ENCODE measurements at places on chromosomes 5 and 9. TPM values are rescaled to one million over a fixed set of nuclear protein-coding genes. Genes with fewer than 3 reads are reported as not detected.

The CCDC69 gene
- 5.5 TPM for total RNA-seq

The SMIM33 gene
- total RNA-seq: not detected

The ECM2 gene
- 0.16 TPM for total RNA-seq

The ADRB2 gene
- 0.42 TPM for total RNA-seq

The IL4 gene
- total RNA-seq: not detected

The ALDH7A1 gene
- total RNA-seq: 111 TPM

The PTGS1 gene
- 8.2 TPM for total RNA-seq

DNA sequence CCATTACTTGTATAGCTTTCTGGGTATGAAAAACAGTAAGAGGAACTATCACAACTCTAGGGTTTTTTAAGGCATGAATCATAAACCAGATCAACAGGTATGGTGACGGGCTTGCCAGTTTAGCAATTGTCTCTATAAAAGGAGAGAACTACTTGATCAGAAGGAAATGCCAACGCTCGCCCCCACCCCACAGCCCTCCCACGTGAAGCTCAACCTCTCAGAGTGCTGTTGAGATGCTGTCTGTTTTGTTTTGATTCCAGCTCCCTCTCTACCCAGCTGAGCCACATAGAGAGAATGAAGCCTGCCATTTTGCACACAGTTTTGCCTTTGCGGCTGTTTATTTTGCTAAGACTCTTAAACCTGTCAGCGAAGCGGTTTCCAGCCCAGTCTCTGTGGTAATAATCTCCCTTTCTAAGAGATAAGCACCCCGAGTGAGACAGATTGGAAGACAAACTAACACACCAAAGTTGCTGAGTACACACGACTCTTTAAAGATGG is 257.9 kb upstream of the ANKRD55 start:
- peaks cover 43% of the 10 kb centered on the region for H3K4me1 ChIP-seq
- H3K36me3 ChIP-seq: no peaks in the 10 kb centered on the region
- peak overlapping the region; percentile 79 for H3K27ac ChIP-seq

- peaks cover 18% of the 10 kb centered on the region for H3K4me1 ChIP-seq
- H3K36me3 ChIP-seq: no peaks in the 10 kb centered on the region
- no peak overlapping the region for H3K4me3 ChIP-seq
- H3K27me3 ChIP-seq: no peaks in the 10 kb centered on the region
- H3K27ac ChIP-seq: no peak overlapping the region
Observed at GRCh38 chr9:89731262-89732182, 126.7 kb downstream of the GADD45G start.

GRCh38 chr9:84996029-84996428 is 326.5 kb downstream of the NTRK2 start:
- no peak for DNase-seq
- H3K27me3 ChIP-seq: no peaks in the 10 kb centered on the region
- H3K36me3 ChIP-seq: peaks cover 9% of the 10 kb centered on the region
- peak overlapping the region; percentile 80 for H3K27ac ChIP-seq
- no peak overlapping the region for H3K4me3 ChIP-seq

DNA sequence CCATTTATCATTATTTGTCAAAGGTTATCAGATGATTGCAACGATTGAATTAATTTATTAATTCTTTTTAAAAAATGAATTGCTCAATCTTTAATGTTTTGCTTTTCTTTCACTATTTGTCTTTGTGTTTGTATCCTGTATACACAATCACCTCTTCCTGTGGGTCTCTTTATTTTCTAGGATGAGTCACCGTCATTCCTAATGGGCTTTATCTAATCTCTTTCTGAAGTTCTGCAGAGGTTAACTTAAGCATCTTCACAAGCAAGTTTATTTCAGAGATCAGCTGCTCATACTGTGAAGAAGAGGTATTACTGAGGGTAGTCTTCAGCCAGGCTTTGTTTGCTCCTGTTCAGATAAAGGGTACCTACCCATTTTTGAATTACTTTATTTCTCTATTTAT is 323.9 kb downstream of the NNT start:
- no peak overlapping the region for H3K4me3 ChIP-seq
- H3K27ac ChIP-seq: no peak overlapping the region
- no peaks in the 10 kb centered on the region for H3K27me3 ChIP-seq
- no peak for DNase-seq
- no peaks in the 10 kb centered on the region for H3K4me1 ChIP-seq

GRCh38 chr9:18666986-18667772 is 193.2 kb downstream of the ADAMTSL1 start:
- peaks cover 1% of the 10 kb centered on the region for H3K4me1 ChIP-seq
- H3K27me3 ChIP-seq: no peaks in the 10 kb centered on the region
- H3K4me3 ChIP-seq: no peak overlapping the region
- no peak overlapping the region for H3K27ac ChIP-seq
- no peaks in the 10 kb centered on the region for H3K36me3 ChIP-seq
- no peak for DNase-seq

DNA sequence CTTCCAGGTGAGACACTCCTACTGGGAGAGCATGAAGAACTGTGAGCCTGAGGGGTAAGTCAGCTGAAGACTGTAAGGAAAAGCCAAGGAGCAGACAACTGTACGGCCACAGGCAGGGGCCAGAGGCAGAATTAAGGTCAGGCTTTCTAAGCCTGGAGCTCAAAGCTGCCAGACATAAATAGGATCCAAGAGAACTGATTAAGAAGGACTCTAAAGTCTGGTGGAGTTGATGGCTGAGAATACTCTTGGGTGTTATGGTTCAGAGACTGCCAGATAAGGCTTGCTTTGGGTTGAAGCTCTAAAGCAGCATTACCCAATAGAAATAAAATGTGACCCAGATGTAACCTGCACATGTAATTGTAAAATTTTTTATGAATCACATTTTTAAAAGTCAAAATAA is 12.2 kb downstream of the PDE8B start:
- peaks cover 4% of the 10 kb centered on the region for H3K4me1 ChIP-seq
- peaks cover 11% of the 10 kb centered on the region for H3K27me3 ChIP-seq
- no peak for DNase-seq
- no peaks in the 10 kb centered on the region for H3K36me3 ChIP-seq
- no peak overlapping the region for H3K27ac ChIP-seq
- H3K4me3 ChIP-seq: no peak overlapping the region

GRCh38 chr5:91255396-91256141 is 127.5 kb downstream of the ARRDC3 start:
- DNase-seq: no peak
- no peak overlapping the region for H3K27ac ChIP-seq
- H3K4me3 ChIP-seq: no peak overlapping the region
- H3K36me3 ChIP-seq: no peaks in the 10 kb centered on the region
- peaks cover 3% of the 10 kb centered on the region for H3K4me1 ChIP-seq

GRCh38 chr9:130478152-130478551 is 33.4 kb downstream of the ASS1 start:
- no peaks in the 10 kb centered on the region for H3K27me3 ChIP-seq
- peaks cover 2% of the 10 kb centered on the region for H3K36me3 ChIP-seq
- no peak overlapping the region for H3K4me3 ChIP-seq
- no peak for DNase-seq

DNA sequence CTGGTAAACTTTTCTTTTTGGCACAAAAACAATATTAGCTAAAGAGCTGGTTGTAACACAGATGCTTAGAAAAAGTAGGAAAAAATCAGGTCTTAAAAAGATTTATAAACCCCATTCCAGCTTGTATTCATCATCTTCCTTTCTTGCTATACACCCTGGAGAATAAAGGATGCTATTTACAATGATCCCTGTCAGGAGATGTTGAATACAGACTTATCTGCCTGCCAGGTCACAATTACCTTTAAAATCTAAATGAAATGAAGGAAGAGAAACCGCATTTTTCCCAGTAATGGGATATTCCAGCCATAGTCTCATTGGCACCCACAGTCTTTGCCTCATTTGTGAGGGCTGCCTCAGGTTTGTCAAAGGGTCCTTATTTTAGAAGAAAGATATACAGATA is 394.1 kb upstream of the WWC1 start:
- peaks cover 3% of the 10 kb centered on the region for H3K27me3 ChIP-seq
- DNase-seq: no peak
- no peaks in the 10 kb centered on the region for H3K36me3 ChIP-seq
- no peak overlapping the region for H3K27ac ChIP-seq
- H3K4me1 ChIP-seq: peaks cover 16% of the 10 kb centered on the region
- no peak overlapping the region for H3K4me3 ChIP-seq

DNA sequence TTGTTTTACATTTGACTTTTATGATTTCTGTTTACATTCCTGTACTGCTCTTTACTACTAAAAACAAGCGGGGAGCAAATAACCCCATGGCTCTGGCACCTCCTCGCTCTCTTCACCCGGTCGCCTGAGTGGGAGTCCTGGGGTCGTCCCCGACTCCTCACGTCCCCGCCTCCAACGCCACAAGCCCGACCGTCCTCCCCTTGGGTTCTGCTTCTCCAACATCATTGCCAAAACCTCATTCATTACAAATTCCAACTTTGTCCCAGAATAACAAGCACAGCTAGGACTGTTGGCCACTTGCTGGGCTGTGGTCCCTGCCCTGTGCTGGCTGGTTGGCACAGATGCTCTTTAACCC is 35.1 kb downstream of the MRPL36 start:
- no peaks in the 10 kb centered on the region for H3K4me1 ChIP-seq
- H3K27me3 ChIP-seq: peaks cover 29% of the 10 kb centered on the region
- H3K4me3 ChIP-seq: no peak overlapping the region
- no peaks in the 10 kb centered on the region for H3K36me3 ChIP-seq

DNA sequence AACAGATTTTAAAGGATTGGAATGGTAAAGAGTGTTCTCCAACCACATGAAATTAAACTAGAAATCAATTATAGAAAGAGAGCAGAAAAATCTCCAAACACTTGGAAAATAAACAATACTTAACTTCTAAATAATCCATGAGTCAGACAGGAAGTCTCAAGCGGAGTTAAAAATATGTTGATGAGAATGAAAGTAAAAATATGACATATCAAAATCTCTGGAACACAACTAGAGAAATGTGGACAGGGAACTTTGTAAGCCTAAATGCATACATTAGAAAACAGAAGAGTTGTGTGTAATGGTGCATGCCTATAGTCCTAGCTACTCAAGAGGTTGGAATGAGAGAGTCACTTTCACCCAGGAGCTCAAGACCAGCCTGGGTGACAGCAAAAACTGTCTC is 47.9 kb upstream of the ZNF618 start:
- H3K4me1 ChIP-seq: no peaks in the 10 kb centered on the region
- H3K27ac ChIP-seq: no peak overlapping the region
- peaks cover 22% of the 10 kb centered on the region for H3K27me3 ChIP-seq

GRCh38 chr5:97101189-97101910 is 41.1 kb downstream of the LIX1 start:
- H3K27ac ChIP-seq: peak overlapping the region; percentile 80
- H3K27me3 ChIP-seq: no peaks in the 10 kb centered on the region
- no peak for DNase-seq
- peaks cover 62% of the 10 kb centered on the region for H3K4me1 ChIP-seq
- H3K4me3 ChIP-seq: no peak overlapping the region

- no peak for DNase-seq
- no peak overlapping the region for H3K4me3 ChIP-seq
- H3K36me3 ChIP-seq: no peaks in the 10 kb centered on the region
- H3K4me1 ChIP-seq: peaks cover 10% of the 10 kb centered on the region
- H3K27me3 ChIP-seq: peaks cover 3% of the 10 kb centered on the region
Observed at GRCh38 chr5:33769968-33770367, 121.8 kb downstream of the ADAMTS12 start.

- no peak overlapping the region for H3K4me3 ChIP-seq
- H3K27me3 ChIP-seq: no peaks in the 10 kb centered on the region
- H3K4me1 ChIP-seq: peaks cover 11% of the 10 kb centered on the region
- peaks cover 43% of the 10 kb centered on the region for H3K36me3 ChIP-seq
Observed at GRCh38 chr9:121331549-121331948, 38.5 kb downstream of the STOM start.

DNA sequence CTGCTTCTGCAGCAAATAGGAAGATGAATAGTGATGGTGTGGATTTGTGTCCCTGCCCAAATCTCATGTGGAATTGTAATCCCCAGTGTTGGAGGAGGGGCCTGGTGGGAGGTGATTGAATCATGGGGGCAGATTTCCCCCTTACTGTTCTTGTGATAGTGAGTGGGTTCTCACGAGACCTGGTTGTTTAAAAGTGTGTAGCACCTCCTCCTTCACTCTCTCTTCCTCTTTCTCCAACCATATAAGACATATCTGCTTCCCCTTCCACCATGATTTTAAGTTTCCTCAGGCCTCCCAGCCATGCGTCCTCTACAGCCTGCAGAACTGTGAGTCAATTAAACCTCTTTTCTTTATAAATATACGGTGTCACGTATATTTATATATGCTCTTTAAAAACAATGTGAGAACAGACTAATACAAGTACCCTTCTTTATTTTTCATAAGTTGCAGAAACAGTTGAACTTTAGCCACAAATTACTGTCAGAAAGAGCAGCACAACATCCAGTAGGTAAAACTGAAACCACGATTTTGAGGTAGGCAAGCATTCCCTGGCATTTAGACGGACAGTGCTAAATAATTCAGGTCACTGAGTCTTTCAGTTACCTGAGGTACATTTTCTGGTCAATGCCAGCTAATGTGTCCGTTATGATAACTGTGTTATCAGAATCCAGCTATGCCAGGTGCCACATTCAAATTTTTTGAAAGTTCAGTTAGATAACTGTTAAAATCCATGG is 79.3 kb upstream of the SPEF2 start:
- no peaks in the 10 kb centered on the region for H3K4me1 ChIP-seq
- no peak overlapping the region for H3K27ac ChIP-seq
- H3K27me3 ChIP-seq: no peaks in the 10 kb centered on the region
- H3K4me3 ChIP-seq: no peak overlapping the region

- no peak for DNase-seq
- H3K27ac ChIP-seq: no peak overlapping the region
- H3K36me3 ChIP-seq: no peaks in the 10 kb centered on the region
- no peak overlapping the region for H3K4me3 ChIP-seq
- H3K4me1 ChIP-seq: no peaks in the 10 kb centered on the region
- H3K27me3 ChIP-seq: peaks cover 6% of the 10 kb centered on the region
Observed at GRCh38 chr9:19689328-19690101, 99.3 kb downstream of the SLC24A2 start.

DNA sequence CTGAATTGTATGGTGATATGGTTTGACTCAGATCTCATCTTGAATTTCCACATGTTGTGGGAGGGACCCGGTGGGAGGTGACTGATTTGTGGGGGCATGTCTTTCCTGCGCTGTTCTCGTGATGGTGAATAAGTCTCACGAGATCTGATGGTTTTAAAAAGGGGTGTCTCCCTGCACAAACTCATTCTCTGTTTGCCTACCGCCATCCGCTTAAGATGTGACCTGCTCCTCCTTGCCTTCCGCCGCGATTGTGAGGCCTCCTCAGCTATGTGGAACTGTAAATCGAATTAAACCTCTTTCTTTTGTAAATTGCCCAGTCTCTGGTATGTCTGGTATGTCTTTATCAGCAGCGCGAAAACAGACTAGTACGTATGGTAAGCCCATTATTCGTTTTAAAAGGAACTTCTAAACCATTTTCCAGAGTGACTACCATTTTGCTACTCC is 48.7 kb downstream of the SLC36A1 start:
- peaks cover 28% of the 10 kb centered on the region for H3K4me1 ChIP-seq
- peak overlapping the region; percentile 50 for H3K4me3 ChIP-seq
- no peak for DNase-seq
- H3K27me3 ChIP-seq: no peaks in the 10 kb centered on the region

- H3K4me1 ChIP-seq: peaks cover 14% of the 10 kb centered on the region
- no peaks in the 10 kb centered on the region for H3K27me3 ChIP-seq
- no peak for DNase-seq
- H3K27ac ChIP-seq: no peak overlapping the region
Observed at GRCh38 chr5:178085316-178085715, 28.0 kb upstream of the N4BP3 start.

All from mesothelial cell of epicardium (in vitro differentiated cells).